AG10803 (cell line): ENCODE measurements at places on chromosomes 13 and 19.

GRCh38 chr13:41511827-41512226 lies 54.5 kb downstream of the RGCC start:
- no peak for DNase-seq

- no peak for DNase-seq
Observed at GRCh38 chr19:23345838-23346237, 49.4 kb downstream of the ZNF91 start.

DNA sequence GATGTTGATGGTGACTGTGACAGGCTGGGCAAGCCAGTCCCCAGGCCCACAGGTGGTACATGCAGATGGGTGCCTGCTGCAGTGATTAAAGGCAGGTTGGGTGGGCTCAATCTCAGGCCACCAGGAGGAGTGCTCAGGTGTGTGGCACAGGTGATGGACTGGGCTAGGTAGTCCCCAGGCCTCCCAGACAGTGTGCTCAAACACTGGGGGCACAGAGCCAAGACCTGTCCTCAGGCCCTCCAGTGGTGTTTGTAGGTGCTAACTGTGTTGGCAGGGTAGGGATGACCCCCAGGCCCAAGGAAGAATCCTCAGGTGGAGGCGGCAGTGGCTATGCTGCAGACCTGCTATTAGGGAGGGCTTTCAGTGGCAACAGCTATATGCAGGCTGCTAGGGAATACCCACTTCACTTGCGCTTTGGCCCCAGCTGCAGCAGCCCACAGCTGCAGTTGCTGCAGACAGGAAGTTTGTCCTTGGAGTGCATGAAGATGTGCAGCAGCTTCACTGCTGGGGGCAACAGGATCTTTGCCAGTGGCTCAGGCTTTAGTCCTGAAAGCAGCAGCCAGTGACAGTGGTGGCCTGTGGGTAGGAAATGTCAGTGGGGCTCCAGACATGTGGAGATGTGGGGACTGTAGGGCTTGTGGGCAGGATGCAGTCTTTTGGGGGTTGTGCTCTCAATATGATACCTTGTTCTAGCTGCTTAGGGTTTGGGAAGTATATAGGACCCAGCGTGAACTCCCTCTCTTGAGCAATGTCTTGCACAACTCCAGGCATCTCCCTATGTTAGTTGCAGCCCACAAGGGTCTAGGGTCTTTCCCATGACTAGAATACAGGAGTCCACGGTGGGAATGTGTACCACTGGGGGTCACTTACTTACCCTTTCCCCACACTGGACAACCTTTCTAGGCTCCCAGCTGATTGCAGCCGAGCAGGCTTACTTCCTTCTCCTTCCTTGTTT lies 54.1 kb upstream of the MLNR start:
- DNase-seq, result no peak

DNA sequence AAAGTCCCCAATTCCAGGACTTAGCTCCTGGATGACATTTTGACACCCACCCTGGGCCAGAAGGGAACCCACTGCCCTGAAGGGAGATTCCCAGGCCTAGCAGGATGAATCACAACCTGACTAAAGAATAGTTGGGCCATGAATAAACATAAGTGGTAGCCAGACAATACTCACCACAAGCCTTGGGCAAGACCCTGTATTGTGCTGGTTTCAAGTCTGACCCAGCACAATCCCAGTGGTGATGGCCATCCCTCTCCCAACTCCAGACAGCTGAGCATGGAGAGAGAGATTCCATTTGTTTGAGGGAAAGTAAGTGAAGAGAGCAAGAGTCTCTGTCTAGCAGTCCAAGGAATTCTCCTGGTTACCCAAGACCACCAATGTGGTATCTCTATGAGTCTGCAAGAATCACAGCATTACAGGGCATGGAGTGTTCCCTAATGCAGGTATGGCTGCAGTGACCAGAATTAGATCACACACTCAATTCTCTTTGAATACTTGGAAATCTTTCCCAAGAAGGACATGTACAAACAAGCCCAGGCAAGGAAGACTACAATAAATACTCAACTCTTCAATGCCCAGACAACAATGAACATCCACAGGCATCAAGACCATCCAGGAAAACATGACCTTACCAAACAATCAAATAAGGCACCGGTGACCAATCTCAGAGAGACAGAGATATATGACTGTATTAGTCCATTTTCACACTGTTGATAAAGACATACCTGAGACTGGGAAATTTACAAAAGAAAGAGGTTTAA lies 158.0 kb downstream of the VWA8 start:
- DNase-seq, result peak; percentile 74

GRCh38 chr13:110414931-110415330 lies 107.8 kb downstream of the COL4A2 start:
- DNase-seq, result no peak
